ENCODE measurements at places on chromosomes 16 and 17.

GRCh38 chr17:20159406-20160069 lies 150.4 kb downstream of the SPECC1 start:
- no peak for DNase-seq

GRCh38 chr17:81438007-81438659 lies 42.9 kb downstream of the BAHCC1 start:
- DNase-seq: no peak

GRCh38 chr17:79515110-79515509 lies 95.7 kb downstream of the RBFOX3 start:
- DNase-seq: no peak

GRCh38 chr17:4562015-4562969 lies 1.9 kb upstream of the GGT6 start:
- DNase-seq: no peak

DNA sequence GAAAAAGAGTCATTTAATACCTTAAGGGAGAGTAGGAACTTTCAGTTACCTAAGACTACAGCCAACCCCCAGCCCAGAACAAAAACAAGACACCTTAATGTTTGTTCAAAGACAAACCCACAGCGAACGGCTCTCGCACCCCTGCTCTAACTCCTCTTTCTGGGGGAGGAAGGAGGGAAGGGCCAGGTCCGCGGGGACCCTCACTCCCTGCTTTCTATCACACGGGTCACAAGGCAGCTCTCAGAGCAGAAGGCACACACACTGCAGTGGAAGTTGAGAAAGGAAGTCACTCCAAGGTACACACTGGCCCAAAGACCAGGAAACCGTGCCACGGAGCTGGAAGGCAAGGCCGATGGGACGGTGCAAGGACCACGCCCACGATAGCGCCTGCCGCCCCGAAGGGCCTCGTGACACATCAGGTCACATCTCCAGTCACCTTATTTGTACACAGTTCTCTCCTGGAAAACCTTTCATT lies 10.0 kb downstream of the LITAFD start:
- DNase-seq: no peak

GRCh38 chr16:89067677-89068443 lies 25.8 kb upstream of the ACSF3 start:
- no peak for DNase-seq

DNA sequence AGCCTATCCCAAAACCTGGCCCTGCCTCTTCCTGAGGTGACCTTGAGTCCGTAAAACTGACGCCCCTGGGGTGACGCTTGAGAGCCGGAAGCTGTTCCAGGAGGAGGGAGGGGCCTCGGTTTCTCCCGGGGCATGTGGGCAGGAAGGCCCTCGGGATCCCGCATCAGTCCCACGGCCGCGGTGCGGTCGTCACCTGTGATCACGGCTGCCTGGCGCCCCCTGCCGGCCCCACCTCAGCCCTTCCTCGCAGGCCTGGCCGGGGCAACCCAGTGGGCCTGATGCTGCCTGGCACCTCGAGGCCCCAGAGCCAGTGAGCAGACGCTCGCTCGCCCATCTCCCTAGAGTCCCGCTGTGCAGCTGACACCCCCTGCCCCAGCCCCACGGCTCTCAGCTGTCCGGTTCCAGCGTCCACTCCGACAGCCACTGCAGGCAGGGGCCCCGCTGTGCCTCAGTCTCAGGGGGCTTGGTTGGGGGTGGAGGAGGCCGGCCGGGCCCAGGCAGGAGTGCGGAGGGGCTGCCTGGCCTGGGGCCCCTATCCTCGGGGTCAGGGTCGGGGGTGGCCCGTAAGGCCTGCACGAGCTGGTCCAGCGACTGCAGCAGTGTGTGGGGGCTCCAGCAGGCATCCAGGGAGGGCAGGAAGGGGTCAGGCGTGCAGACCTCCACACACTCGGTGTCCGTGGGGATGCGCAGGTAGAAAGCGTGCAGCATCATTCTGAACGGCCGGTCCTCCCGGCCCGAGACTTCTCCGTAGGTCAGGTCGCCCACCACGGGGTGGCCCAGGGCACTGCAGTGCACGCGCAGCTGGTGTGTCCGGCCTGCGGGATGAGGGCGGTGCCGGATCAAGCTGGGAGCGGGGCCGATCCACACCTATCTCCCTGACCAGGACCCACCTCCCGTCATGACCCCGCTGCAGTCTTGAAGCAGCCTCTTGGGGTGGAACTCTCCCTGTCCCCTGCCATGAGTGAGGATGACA lies 2.3 kb downstream of the RPUSD1 start:
- peak; percentile 34 for DNase-seq

DNA sequence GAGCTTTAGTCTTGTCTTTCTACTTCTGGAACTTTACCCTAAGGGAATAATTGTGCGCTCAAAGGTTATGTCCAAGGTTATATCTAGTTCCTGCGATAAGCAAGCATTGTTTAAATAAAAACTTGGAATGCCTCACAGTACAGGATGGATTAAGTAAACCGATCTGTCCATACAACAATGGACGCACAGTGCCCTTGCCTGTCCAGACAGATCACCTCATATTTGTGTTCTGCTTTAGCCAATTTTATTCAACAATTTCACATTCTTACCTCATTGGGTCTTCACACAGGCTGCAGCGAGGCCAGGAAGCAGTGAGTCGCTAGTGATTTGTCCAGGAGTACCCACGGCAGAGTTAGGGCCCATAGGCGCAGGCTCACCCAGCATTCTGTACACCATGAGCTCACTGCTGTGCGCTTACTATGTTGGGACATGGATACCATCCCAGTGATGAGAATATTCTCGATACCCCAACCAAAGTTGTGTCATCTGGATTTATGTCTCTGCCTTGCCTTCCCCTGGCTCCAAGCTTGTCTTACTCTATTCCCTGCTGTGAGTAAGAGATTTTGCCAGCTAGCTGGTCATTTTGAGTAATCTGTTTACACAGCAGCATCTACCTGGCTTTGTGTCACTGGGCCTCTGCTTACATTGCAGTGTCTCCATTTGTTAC lies 39.8 kb downstream of the USP43 start:
- DNase-seq: no peak

DNA sequence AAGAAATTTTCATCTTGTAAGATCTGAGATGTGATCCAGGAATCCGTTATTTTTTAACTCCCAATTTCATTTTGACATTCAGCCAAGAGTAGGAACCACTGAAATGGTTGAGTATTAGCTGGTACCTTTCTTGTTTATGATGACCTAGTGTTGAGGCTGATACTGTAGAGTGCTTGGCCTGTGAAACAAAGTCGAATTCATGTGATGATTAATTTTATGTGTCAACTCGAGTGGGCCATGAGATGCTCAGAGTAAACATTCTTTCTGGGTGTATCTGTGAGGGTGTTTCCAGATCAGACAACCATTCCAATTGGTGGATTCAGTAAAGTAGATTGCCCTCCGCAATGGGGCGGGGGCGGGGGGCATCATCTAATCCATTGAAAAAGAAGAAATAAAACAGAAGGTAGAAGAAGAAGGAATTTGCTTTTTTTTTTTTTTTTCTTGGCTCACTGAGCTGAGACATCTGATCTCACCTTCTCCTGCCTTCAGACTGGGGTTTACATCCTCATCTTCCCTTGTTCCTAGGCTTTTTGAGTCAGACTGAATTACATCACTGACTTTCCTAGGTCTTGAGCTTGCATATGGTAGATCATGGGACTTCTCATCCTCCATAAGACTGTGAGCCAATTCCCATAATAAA lies 264.6 kb upstream of the KCNJ16 start:
- DNase-seq: no peak

- no peak for DNase-seq
Observed at GRCh38 chr17:68603027-68603426, 1.9 kb upstream of the FAM20A start.

- peak; percentile 75 for DNase-seq
Observed at GRCh38 chr16:30996985-30997724, 12.1 kb downstream of the HSD3B7 start.

DNA sequence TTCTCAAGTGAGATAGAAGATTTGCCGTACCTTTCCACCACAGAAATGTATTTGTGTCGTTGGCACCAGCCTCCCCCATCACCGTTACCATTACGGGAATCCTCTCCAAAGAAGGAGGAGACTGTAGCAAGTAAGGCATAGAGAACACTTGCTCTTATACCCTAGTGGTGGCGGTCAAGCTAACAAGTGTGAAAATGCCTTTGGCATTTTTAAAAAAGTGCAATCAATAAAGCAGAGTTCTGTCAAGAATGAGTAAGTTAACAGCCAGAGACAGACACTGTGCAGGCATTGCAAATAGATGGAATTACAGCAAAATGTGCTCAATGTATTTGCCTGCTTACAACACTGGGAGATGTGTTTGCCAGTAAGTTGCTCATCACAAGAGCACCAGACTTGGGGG lies 7.7 kb downstream of the MSL1 start:
- DNase-seq: no peak

DNA sequence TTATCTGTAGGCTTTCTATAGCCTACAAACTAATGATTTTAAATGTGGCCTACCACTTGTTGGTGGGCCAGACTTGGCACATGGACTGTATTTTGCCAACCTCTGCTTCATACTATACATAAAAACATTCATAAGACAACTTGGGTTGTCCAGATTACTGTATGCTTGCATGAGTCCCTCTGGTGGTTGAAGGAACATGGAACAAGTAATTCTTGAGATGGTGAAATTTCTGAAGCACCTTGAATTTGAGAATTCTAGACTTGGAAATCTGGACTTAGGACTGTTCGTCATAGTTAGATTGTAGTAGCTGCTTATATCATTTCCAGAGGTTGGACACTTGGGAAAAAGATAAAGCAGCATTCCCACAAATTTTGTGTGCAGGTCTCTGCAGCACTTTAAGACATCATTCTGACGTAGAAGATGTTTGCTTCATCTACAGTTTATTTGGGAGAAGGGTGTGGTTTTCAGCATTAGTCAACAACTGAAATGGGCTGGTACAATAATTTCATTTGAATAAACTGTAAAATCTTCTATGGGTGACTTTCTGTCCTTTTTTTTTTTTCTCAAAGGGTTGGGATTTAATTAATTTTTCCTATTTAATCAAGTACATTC lies 31.2 kb downstream of the NFATC3 start:
- no peak for DNase-seq

GRCh38 chr17:42679492-42680330 lies 1.9 kb downstream of the CCR10 start:
- no peak for DNase-seq

GRCh38 chr16:2516391-2517240 lies 2.9 kb downstream of the ATP6V0C start:
- DNase-seq: no peak

DNA sequence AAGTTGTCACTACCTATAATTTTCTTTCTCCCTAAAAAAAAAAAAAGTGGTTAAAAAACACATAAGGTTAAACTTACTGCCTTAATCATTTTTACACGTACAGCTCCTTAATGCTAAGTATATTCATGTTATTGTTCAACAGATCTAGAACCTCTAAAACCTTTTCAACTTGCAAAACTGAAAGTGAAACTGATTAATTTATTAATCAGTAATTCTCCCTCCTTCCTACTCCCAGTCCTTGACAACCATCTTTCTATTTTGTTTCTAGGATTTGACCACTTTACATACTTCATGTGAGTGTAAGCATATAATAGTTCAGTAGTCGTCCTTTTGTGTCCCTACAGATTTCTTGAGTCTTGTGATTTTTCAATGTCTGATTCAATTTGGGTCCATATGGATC lies 251.4 kb upstream of the KIF2B start:
- DNase-seq: no peak

DNA sequence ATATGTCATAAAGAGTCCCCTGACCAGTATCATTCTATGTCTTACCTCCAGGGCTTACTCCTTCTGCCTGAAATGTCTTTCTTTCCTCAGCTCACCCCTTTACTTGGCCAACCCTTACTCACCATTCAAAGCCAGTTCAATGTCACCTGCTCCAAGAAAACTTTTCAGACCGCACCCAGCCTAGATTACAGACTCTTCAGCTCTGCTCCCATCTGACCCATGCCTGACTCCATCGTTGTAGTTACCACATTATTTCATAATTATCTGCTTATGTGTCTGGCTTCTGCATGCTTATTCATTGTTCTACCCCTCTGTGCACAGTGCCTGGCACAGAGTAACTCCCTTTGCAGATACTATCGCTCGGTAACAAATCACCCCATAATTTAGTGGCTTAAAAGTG lies 62.5 kb upstream of the TOB1 start:
- DNase-seq: no peak

DNA sequence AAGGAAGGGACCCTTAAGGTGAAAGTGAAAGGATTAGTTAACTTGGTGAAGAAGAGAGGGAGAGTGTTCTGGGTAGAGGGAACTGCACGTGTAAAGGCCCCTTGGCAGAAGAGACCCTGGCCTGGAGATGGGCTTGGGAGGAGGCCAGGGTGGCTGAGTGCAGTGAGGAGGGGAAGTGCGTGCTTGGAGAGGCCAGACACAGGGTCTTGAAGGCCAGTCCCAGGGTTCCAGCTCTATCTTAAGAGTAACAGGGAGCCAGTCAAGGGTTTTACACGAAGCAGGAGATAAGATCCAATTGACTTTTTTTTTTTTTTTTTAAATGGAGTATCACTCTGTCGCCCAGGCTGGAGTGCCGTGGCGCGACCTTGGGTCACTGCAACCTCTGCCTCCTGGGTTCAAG lies 15.2 kb upstream of the DOK4 start:
- no peak for DNase-seq

GRCh38 chr17:31321481-31321880 lies at the start of gene EVI2A:
EVI2A (minus strand) TSS chr17:31321622; CDS start chr17:31319013, 2,609 bp downstream.
- DNase-seq: peak; percentile 83

- no peak for DNase-seq
Observed at GRCh38 chr16:86527366-86527765, 17.0 kb downstream of the FOXF1 start.

GRCh38 chr16:6643080-6643686 lies 689.5 kb upstream of the RBFOX1 start:
- peak; percentile 8 for DNase-seq

Data from stimulated activated CD8-positive, alpha-beta memory T cell treated with anti-CD3 and anti-CD28 coated beads, Interleukin-7, amount 100 ng/mL, for 4 hours (primary cell).